ENCODE measurements at places on chromosomes 3 and 15.
A peak's percentile ranks its signal among the peaks of the same experiment; 100 is the strongest.

DNA sequence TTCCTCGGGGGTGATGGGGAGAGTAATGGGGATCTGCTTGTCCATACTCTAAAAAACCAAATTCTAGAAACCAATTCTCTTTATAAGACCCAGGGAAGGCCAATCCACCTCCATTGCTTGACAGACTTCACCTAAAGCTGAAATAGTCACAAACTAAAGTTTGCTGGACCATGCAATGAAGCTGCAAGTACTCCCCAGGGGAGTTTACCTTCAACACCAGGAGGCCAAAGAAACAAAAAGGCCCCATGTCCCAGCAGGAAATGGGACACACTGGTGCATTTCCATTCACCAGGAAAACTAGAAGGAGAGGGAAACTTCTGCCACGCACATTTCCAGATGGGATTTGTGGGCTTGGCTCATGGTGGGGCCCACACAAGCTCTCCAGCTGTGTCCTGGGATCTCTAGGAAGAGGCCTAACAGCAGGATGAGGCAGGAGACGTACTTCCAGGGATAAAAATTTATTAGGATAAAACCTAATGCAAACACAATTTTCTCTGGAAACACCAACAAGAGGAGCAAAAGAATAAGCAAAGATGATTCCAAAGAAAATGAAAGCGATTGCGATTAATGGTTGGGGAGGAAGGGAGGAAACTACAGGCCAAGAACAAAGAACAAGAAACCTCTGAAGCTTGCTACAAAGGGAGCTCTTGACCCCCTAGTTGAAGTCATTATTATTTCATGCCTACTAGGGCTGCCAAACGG is 238.0 kb upstream of the LRTM1 start:
- no peak for ATAC-seq

- ATAC-seq = peak; percentile 85
Observed at GRCh38 chr3:105752791-105753415, 115.9 kb downstream of the CBLB start.

DNA sequence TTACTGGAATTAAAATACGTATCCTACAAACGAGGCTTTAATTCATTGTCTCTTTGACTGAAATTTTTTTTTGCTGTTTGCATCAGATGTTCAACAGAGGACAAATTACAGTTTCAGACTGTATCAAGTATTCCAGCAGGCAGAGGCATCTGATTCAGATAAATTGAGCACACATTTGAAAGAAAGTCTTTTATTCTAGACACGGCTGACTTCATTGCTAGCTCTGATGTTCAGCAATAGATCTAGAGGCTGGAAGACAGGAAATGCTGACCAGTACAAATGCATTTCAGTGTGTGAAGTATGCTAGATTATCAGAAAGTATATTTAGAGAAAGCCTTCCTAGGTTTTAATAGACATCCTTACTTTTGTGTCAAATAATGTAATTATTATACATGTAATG is 472.2 kb downstream of the NLGN1 start:
- ATAC-seq = no peak

- no peak for ATAC-seq
Observed at GRCh38 chr3:15452156-15452555, 24.8 kb downstream of the EAF1 start.

DNA sequence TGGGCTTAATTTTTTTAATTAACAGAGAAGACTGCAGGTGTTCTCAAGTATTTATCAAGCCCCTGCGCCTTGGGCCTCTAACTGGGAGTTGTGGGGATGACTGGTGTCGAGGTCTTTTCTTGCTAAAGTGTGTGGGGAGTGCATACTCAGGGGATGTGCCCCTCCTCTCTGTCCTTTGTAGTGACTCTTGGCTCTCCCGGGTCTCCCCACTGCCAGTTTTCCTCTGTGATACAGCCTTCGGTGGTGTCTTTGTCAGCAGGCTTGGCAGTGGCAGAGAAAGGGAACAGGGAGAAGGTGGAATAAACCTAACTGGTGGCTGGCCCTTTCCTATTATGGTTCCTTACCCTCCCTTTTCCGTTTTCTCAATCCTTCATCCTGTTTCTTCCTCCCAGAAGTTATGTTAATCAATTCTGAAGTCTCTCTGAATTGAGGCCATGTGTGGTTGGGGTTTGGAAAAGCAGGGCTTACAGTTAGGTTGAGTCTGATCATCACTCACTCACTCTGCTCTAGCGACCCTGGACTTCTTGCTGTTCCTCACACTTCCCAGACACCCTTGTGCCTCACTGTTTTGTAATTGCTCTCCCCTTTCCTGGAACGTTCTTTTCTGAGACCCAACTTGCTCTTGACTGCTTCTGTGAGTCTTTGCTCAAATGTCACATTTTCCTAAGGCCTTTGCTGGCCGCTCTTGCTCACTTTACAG is 158.1 kb downstream of the PTPRG start:
- no peak for ATAC-seq

GRCh38 chr3:36695769-36696137 is 68.6 kb downstream of the DCLK3 start:
- no peak for ATAC-seq

DNA sequence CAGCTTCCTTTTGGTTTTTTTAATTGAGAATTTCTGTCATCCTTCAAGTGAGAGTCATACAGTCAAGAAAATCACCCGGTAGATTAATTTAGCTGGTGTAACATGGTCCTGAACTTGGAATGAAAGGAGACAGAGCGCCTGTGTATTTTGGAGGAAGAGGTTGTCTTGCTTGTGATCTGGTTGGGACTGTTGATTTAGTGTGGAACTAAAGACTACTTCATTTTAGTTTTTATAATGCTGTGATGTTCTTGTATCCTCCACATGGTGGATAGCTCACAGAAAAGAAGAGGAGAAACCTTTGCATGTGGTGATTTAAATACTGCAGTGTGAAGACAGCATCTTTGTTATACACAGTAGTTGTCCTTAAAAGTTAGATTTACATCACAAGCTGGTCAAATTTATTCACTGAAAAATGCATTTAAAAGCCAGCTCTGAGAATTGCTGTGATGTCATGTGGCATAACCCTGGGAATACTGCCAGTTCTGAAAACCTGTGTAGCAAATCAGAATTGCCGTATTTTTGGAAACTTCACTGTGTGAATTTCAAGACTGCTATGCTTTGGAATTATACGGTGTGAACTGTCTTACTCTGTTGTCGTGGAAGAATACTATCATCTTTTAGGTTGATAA is 268.5 kb downstream of the PTPRG start:
- no peak for ATAC-seq

GRCh38 chr15:100103828-100104227 is 237.9 kb downstream of the ADAMTS17 start:
- ATAC-seq = no peak

DNA sequence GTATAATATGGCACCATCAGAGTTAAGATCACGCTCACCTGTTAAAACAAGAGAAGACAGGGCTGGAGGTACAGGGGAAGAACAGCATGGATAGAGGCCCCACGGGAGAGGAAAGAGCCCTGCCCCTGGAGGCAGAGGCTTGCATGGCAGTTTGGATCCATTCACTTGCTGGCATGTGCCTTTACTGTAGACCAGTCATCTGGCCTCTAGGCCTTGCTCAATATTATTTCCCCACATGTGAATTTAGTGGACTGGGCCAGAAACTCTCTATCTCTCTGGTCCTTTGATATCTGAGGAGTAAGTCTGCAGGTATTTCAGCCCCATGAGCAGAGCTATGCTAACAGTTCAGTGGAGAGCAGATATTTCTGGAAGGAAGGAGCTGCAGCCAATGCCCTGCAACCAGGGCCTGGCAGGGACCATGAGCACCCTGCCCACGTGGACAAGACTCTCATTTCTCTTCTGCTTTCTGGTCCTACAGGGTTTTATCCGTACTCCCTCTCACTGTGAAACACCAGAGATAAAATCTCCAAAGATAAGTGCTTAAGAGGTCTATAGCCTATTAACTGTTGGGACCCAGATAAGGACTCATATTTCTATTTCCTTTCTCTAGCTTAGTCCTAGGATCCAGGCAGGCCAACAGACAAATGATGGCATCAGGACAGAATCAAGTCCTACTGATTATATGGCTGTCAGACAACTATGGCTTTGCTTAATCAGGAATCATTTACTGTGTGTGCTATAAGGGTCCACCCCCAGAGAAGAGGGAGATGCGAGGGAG is 65.0 kb downstream of the CLDN11 start:
- ATAC-seq = no peak

DNA sequence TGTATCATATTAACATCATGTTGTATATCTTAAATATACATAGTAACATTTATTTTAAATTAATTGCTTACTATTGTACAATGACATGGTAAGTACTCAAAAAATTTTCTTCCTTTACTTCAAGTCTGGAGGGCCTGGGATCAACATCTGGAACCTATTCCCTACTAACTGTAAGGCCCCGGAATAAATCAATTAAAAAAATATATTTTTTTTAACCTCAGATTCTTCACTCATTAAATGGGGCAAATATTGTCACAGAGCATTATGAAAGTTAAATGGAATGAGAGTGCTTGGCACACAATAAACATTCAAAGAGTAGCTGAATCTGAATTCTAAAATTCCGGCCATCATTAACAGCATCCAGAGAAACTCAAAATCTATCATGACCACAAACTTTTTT is 16.5 kb downstream of the GSK3B start:
- ATAC-seq = no peak

DNA sequence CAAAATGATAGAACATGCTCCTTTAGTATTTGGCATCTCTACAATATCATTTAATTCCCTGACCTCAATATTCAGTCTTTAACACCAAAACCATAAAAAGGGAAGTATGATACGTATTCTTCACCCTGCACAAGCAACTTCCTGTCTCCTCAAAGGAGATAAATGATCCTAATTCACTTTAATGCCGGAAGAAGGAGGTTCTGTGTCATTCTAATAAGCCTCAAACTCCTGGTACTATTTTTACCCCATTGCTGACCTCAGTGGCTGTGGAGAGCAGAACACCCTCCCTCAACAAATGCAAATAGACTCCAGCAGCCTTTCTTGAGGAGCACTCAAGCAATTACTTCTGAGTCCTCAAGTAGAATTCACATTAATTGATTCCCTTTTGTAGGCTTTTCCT is 173.3 kb downstream of the TMEM108 start:
- no peak for ATAC-seq

GRCh38 chr15:78873793-78874765 is 1.4 kb downstream of the MORF4L1 start:
- no peak for ATAC-seq

GRCh38 chr3:4571690-4572334 is 78.7 kb downstream of the ITPR1 start:
- peak; percentile 38 for ATAC-seq

DNA sequence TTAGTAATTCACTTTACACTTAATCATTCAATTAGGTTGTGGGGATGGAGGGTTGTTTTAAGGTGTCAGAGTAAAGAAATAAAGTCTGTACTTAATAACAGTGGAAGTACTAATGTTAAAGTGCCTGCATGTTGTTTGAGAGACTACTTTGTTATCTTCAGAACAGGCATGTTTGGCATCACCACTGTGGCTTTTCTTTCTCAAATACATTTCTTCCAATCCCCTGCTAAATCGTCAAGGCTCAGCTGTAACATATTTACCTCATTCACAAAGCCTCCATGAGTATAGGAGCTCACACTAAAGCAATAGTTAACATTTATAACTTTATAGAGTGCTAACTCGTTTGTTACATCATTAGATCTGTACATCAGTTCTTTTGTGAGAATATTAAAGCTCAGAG is 2.6 kb downstream of the TIMMDC1 start:
- no peak for ATAC-seq

GRCh38 chr3:39124876-39125840 is 17.7 kb downstream of the TTC21A start:
- no peak for ATAC-seq

- ATAC-seq = no peak
Observed at GRCh38 chr3:134034005-134034785, 4.5 kb upstream of the SLCO2A1 start.

- ATAC-seq = no peak
Observed at GRCh38 chr3:48082580-48083184, 66.5 kb upstream of the MAP4 start.

GRCh38 chr3:128998561-128998960 is 2.5 kb upstream of the EFCC1 start:
- ATAC-seq = no peak

- no peak for ATAC-seq
Observed at GRCh38 chr3:183122257-183122932, 23.1 kb upstream of the MCCC1 start.

- ATAC-seq = no peak
Observed at GRCh38 chr3:104521606-104522336, 844.9 kb upstream of the ALCAM start.

DNA sequence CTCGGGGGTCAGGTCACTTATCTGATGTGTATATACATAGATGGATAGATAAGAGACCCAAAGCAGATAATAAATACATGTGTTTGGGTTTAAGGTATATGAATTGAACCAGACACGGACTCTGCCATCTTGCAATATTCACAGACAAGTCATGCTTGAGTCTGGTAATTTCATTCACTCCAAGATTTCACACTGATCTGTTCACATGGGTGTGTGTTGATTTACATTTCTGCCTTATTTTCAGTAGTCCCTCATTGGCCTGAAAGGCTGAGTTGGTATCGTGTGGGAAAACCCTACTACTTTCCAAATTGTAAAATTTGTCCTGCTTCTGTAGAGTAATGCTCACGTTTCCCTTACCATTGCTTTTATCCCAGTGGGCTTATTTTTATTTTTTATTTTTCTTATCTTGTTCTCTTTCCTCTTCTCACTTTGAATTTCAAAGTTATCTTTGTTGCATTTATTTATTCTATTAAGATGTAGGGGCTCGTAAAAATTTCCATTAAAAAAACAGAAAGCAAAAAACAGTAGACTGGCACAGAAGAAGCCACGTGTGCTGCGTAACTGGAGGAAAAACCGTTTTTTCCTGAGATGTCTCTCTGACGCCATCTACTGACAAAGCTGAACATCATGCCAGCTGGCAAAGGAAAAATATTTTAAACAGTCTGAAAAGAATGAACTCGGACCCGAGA is 10.8 kb upstream of the MFSD1 start:
- peak; percentile 68 for ATAC-seq

Data from activated T-helper 17 cell treated with anti-CD3 and anti-CD28 coated beads, Interleukin-2, amount 50 U/mL, for 72 hours (primary cell).